ENCODE measurements at places on chromosomes 3 and 15. TPM values are rescaled to one million over a fixed set of nuclear protein-coding genes. Genes with fewer than 3 reads are reported as not detected.

- DNase-seq: no peak
Observed at GRCh38 chr15:44595656-44596510, 58.9 kb downstream of the EIF3J start.

- no peak for DNase-seq
Observed at GRCh38 chr3:129070086-129070885, 9.7 kb downstream of the GP9 start.

DNA sequence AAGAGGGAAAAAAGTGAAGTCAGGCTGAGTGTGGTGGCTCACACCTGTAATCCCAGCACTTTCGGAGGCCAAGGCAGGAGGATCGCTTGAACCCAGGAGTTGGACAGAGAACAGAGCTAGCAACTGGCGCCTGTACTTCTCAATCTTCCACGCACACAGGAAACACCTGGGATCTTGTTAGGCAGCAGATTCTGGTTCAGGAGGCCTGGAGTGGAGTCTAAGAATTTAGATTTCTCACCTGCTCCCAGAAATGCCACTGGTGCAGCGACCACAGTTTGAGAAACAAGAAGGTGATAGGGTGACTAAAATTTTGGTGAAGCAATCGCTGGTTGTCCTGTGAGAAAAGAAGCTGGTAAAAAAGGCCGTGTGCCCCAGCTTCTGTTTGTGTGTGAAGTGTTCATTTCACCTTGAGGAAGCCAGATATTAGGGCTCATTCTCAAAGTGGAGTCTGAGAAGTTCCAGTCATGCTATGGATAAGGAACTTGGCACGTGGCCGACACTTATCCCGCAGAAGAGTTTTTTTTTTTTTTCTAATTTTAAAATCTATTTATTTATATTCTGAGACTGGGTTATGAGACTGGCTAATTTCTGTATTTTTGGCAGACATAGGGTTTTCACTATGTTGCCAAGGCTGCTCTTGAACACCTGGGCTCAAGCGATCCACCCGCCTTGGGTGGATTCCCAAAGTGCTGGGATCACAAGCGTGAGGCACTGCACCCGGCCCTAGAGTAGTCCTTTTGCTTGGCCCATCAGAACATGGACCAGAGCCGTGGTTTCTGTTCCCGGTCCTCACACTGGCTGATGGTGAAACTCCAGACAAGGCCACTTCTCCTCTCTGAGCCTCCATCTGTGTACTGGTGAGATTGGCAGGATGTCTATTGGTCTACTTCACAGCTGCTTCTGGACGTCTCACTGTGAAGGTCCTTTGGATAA lies 324.6 kb upstream of the PROK2 start:
- DNase-seq: no peak

- DNase-seq: no peak
Observed at GRCh38 chr3:187889601-187890404, 144.5 kb upstream of the BCL6 start.

- DNase-seq: no peak
Observed at GRCh38 chr3:43619588-43619987, 2.2 kb downstream of the ANO10 start.

- DNase-seq: no peak
Observed at GRCh38 chr15:98174286-98174685, 213.8 kb downstream of the ARRDC4 start.

GRCh38 chr3:149282836-149283235 lies 50.6 kb downstream of the TM4SF18 start:
- DNase-seq: no peak

- no peak for DNase-seq
Observed at GRCh38 chr3:169542331-169542751, 121.2 kb downstream of the MECOM start.

GRCh38 chr3:57681691-57682090 lies 11.2 kb downstream of the DENND6A start:
- no peak for DNase-seq

DNA sequence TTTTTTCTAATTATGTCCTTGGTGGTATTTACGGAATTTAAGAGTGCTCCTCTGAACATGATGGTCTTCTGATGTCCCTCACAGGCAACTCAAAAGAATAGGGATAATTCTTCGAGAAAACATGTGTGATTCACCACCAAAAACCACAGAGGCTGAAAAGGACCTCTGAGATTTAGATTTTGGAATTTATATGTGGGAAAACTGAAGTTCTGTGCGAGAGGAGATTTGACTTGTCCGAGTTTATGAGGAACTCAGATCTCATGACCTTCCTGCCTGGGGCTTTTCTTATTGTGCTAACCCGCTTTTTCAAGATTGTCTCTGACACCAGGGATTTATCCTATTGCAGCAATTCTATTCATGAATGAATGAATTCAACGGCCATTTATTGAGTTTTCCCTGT lies 142.4 kb downstream of the FAM43A start:
- no peak for DNase-seq

DNA sequence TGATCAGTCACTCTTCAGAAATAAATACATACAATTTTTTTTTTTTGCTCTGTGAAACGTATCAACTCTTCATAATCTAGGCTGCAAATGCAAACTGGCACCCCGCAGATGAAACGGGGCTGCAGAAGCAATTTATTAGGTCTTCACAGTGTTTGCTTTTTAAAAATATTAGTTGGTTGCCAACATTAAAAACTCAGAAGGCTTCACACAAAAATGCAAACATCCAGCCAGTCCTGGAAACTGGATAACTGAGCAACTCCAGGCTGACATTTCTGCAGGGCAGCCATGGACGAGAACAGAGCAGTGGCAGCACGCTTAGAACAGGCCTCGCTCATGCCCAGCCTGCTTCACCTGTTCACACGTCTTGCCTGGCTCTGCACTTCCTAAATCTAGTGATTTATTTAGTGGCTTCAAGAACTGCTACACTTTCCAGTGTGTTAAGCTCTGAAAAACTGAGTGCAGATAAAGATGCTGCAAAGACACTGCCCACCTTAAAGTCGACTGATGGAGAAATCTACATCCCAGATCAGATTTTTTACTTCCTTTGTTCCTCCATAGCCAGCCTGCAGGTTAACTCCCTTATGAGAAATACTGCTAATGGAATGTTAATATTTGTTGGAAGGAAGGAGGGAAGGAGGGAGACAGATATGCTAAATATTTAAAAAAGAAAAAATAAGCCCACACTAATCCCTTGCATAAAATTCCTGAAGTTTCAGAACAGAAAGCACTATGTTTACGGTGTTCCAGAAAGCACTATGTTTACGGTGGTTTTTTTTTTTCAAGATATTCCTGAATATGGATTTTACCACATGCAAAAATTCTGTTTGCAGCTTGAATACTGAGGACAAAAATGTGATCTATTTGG lies 53.6 kb downstream of the SETMAR start:
- no peak for DNase-seq

DNA sequence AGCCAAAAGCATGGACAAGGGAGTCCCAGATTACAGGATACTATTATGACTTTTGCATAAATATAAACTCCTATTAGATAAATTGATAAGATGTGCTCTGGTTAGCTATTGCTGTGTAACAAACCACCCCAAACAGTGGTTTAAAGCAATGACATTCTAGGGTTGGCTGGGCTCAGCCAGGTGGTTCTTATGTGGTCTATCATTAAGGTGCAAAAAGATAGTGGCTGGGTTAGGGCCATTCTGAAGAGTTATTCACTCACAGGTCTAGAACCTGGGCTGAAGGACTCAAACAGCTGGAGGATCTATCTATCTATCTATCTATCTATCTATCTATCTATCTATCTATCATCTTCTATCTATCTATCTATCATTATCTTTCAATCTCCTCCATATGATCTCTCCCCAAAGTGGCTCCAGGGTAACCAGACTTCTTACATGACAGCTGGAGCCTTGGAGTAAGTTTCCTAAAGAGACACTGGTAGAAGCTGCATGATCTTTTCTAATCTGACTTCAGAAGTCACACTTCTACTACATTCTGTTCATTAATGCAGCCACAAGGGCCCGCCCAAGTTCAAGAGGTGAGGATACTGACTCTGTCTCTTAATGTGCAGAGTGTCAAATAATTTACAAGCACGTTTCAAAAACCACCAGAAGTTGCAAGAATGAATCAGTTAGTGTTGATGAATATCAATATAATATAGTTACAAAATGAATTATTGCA lies 74.9 kb upstream of the XCR1 start:
- DNase-seq: no peak

HIGD2B gene
- not detected for total RNA-seq

KBTBD8 gene
- 7.1 TPM for total RNA-seq

IL17RB gene
- 1.9 TPM for total RNA-seq

ASTE1 gene
- 3.5 TPM for total RNA-seq

Data from right cardiac atrium (tissue), 5 donors.